ENCODE measurements at places on chromosomes 16 and 17.

DNA sequence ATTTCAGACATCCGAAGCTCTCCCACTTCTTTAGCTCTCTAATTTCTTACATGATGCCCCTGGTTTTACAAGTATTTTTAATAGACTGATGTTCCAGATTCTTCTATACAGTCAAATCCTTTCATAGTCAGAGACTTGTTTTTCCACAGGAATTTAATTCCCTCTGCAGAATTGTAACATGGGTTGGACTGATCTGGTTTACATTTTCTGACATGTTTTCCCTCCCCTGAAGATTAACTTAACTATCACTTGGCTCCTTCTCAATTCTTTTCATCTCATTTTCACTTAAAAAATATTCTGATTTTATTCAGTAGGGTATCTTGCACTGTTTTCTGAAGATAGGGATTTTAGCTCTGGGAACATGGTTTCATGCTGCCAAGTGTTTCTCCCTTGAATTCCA, 352.2 kb downstream of the MAF start:
- DNase-seq: no peak

GRCh38 chr16:29903590-29903989, 3.3 kb downstream of the ASPHD1 start:
- DNase-seq: no peak

DNA sequence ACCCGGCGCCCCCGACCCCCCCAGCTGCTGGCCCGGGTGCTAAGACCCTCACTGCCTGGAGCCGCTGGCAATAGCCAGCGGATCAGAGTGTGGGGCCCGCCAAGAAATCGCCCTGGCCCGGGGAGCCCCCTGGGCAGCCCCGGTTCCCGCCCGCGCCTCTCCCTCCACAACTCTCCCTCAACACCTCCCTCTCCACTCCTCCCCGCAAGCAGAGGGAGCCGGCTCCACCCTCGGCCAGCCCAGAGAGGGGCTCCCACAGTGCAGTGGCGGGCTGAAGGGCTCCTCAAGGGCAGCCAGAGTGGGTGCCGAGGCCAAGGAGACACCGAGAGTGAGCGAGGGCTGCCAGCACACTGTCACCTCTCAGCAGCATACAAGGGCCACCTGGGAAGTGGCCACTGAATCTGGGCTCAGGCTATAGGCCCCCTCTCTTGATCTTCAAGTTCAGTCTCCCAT, 385.5 kb downstream of the SEC14L1 start:
- DNase-seq: no peak

DNA sequence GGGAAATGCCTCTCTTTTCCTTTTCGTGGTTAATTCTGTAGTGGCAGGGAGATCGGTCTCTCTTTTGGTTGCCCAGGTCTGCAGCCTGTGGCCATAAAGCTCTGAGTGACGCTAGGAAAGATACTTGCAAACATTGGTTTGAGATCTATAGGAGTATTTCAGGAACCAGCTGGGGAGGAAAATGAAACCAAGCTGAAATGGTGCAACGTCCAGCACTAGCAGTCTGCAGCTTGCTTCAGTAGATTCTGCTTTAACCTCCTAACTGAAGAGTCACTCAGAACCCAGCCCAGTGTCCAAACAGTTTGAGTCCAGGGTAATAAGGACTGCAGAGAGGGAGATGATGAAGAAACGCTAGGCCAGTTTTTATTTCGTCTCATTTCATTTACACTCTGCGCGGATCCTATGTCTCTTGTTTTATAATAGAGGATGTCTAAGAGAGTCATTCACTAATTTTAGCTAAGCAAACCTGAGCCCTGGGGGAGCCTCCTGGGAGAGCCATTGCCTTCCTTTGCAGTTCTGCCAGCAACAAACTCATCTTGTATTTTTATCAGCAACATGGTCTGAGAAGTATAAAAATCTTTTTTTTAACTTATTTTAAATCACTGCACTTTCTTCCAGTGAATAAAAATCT, 12.0 kb downstream of the SP2 start:
- no peak for DNase-seq

GRCh38 chr16:30488764-30489605, 16.4 kb downstream of the ITGAL start:
- DNase-seq: no peak

- DNase-seq: no peak
These were observed 6.8 kb downstream of the MTSS2 start for GRCh38 chr16:70678898-70679670.

GRCh38 chr17:72392056-72393010, 271.5 kb downstream of the SOX9 start:
- no peak for DNase-seq

- DNase-seq: no peak
These were observed 130.7 kb upstream of the NLRP1 start for GRCh38 chr17:5714993-5715392.

GRCh38 chr17:33873201-33873617, 381.9 kb upstream of the CCL2 start:
- DNase-seq: peak; percentile 72

Measured in hematopoietic multipotent progenitor cell treated with erythropoietin and hydrocortisone succinate and interleukin-3 and kit ligand, for 17 days (in vitro differentiated cells).